ENCODE measurements at places on chromosomes 2 and 18. TPM values are rescaled to one million over a fixed set of nuclear protein-coding genes. Genes with fewer than 3 reads are reported as not detected.

The KRTCAP3 gene
- not detected for total RNA-seq

The MEP1B gene
- total RNA-seq: 0.23 TPM

DNA sequence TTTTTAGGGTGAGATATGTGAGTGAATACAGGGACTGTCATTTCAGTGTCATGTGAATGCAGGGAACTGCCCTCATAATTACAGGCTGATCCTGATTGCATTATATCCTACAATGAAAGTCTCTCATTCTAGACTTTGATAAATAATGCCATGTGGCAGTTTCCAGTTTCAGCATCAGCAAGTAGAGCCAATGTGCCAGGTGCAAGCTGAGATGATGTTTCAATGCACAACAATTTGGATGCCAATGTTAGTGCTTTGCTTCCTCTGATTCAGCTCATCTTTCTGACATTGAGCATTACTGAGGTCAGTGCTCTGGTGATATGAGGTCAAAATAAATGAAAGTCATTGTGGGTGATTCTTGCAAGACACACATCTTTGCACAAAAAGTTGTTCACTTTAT is 63.7 kb upstream of the TFPI start:
- DNase-seq: no peak

The COL6A3 gene
- total RNA-seq: 205 TPM

GRCh38 chr2:128345436-128346165 is 26.9 kb upstream of the HS6ST1 start:
- DNase-seq: peak; percentile 90

DNA sequence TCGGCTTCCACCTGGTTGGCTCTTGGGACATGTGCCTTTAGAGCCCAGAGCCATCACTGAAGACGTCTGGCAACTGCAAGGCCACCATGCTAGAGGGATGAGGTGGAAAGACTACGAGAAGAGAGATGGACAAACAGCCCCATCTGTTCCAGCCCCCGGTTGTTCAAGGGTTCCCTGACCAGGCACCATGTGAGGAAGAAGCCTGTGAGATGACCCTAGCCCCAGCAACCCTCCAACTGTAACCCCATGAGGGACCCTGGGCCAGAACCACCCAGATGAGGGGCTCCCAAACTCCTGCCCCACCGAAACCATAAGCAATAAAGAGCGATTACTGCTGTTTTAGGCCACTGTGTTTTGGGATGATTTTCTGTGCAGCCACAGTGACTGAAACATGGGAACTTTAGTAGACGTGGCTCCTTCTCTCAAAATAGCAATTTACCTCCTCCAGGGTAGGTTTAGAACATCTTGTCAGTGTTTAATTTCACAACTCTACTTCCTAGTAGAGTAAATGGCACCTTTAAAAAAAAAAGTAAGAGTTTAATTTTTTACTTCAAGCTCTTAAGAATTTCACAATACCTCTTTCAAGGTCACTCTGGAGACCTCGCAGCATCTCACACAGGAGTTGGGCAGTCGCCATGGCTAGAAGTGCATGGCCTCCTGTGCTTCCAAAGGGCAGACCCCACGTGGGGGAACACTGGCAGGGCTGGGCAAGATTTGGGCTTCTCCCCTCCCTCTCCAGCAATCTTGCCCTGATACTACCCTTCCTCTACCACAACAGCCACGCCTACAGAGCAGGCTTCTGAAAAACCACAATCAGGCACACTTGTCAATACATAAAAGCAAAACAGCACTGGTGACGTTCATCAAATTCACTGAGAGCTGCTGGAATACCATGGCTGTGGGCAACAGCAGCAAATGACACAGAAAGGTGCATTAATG is 48.8 kb downstream of the TMEM163 start:
- no peak for DNase-seq

The RAB6C gene
- total RNA-seq: 0.26 TPM

GRCh38 chr2:217289177-217289906 is 429.5 kb upstream of the TNP1 start:
- DNase-seq: peak; percentile 86

The ATP8B1 gene
- total RNA-seq: 18.9 TPM

The TWIST2 gene
- 37.4 TPM for total RNA-seq

DNA sequence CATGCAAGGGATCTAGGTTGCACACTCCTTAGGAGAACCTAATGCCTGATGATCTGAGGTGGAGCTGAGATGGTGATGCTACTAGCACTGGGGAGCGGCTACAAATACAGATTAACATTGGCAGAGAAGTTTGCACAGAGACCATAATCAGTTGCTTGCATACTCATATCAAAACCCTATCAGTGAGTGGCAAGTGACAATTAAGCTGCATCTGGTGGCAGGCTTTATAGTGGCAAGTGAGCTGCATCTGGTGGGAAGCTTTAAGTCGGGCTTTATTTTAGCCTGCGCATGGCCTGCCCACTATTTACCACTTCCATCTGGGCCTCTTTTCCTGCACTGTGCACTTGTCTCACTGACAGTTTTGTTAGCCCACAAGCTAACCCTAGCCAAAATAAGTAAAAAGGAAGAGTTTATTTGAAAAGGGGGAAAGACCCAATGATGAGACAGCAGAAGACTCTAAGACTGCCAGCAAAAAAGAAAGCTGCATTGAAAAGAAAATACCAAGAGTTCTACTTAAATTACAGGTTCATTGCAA is 140.9 kb upstream of the B3GNT2 start:
- DNase-seq: no peak

GRCh38 chr2:241810307-241811200 is 1.6 kb downstream of the NEU4 start:
- no peak for DNase-seq

The IGFBP2 gene
- total RNA-seq: 195 TPM

The ZBTB7C gene
- total RNA-seq: 7.3 TPM

- DNase-seq: peak; percentile 91
Measured at GRCh38 chr2:9251154-9252001, 44.8 kb downstream of the ASAP2 start.

The IL36A gene
- total RNA-seq: not detected

The C2orf80 gene
- total RNA-seq: not detected

The GPR45 gene
- not detected for total RNA-seq

GRCh38 chr2:75646090-75646582 is 447 bp upstream of the MRPL19 start:
- no peak for DNase-seq

DNA sequence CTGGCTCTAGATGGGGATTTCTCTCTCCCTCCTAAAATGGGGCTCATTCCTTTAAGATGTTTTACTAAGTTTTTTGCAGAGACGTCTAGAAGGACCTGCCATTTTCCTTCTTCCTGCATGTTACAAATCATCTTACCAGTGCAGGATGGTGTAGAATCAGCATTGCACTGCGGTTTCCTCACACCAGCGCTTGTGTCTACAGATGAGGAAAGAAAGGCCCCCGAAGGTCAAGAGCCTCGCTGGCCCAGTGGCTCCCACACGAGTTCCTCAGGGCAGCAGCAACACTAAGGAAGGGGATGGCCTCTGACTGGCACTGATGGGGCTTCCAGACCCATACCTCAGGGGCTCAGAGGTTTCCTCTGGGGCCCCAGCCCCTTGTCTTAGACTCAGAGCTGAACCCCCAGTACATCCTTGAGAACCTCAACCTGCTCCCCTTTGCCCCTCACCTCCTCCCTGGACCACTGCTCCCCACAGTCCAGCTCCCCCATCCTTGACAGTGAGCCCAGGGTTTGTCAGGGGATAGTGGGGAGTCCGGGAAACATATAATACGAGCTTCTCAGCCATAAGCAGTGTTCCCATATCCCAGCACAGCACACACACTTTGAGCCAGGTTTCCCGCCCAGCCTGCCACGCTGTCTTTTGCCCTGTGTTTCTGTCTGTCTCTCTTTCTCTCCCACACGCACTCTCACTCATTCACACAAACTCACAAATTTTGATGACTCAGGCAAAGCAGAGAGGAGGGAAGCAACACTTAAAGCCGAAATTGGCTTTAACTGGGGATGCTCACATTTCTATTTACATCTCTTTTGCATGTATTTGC is 29.4 kb downstream of the ZFP36L2 start:
- DNase-seq: no peak

The EEF1B2 gene
- 219 TPM for total RNA-seq

- DNase-seq: no peak
Measured at GRCh38 chr2:116145031-116145430, 1669.5 kb upstream of the DDX18 start.

The CRYGA gene
- total RNA-seq: not detected

DNA sequence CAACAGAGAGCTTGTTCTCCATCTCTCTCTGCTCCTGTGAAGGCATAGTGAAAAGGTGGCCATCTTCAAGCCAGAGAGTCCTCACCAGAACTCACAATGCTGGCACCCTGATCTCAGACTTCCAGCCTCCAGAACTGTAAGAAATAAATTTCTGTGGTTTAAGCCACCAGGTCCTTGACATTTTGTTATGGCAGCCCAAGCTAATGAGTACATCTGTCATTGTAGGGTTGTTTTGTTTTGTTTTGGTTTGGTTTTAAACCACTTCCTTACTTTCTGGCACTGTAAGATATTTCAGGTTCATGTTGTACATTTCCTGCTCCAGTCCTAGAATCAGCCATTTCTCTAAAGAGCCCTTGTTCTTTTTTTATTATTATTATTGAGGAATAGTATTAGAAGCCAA is 171.2 kb downstream of the CPS1 start:
- no peak for DNase-seq

DNA sequence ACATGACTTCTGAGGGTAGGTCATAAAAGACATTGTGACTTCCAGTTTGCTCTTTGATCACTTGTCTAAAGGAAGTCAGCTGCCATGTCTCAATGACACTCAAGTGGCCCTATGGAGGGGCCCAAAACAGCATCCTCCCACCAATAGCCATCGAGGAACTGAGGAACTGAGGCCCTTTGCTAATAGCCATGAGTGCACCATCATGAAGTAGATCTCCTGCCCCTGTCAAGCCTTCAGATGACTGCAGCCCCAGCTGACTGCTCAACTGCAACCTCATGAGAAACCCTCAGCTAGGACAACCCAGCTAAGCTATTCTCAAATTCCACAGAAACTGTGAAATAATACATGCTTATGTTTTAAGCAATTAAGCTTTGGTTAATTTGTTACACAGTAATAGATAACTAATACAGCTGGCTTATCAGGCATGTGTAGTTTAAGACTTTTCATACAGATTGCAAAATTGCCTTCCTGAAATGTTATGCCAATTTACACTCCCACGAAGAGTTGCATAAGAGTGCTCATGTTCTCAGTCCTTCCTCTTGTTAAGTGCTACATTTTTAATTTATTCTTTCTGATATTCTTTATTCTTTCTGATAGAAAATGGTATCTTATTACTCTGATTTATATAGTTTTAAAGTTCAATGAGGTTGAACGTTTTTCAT is 105.6 kb upstream of the NDUFV2 start:
- no peak for DNase-seq

GRCh38 chr18:56235071-56235470 is 403.3 kb downstream of the TXNL1 start:
- DNase-seq: no peak

DNA sequence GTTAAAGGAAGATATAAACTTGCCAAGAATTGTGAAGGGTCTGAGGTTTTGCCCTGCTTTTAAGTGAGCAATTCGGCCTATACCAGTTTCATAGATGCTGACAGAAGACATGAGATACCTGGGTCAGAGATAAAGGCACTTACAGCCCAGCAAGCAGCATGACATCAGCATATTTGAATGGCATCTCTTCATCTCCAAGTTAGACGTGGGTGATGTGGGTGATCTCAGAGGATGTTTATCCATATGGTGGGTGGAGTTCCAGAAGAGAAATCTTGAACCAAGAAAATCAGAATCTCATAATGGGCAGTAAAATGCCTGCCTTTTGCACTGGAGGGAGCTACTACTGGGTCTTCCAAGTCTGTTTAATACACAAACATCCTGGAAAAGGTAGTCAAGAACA is 44.7 kb downstream of the GYPC start:
- no peak for DNase-seq

The SERPINB7 gene
- total RNA-seq: not detected

The HOXD13 gene
- not detected for total RNA-seq

DNA sequence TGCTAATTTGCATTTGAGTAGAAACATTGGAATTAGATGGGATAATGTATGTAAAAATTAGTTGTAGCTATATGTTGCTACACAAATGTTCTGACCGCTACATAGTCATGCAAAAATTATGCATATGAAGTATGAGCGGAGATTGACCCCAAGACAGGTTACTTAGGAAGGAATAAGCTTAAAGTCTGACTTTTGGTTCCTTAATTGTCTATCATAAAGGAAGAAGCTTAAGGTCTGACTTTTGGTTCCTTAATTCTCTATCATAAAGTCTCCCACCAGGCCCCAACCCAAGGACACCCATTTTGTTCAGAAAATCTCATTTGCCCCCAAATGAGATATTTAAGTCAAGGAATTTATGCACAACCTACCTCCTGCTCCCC is 106.5 kb downstream of the EVA1A start:
- DNase-seq: no peak

The UGT1A9 gene
- total RNA-seq: not detected

DNA sequence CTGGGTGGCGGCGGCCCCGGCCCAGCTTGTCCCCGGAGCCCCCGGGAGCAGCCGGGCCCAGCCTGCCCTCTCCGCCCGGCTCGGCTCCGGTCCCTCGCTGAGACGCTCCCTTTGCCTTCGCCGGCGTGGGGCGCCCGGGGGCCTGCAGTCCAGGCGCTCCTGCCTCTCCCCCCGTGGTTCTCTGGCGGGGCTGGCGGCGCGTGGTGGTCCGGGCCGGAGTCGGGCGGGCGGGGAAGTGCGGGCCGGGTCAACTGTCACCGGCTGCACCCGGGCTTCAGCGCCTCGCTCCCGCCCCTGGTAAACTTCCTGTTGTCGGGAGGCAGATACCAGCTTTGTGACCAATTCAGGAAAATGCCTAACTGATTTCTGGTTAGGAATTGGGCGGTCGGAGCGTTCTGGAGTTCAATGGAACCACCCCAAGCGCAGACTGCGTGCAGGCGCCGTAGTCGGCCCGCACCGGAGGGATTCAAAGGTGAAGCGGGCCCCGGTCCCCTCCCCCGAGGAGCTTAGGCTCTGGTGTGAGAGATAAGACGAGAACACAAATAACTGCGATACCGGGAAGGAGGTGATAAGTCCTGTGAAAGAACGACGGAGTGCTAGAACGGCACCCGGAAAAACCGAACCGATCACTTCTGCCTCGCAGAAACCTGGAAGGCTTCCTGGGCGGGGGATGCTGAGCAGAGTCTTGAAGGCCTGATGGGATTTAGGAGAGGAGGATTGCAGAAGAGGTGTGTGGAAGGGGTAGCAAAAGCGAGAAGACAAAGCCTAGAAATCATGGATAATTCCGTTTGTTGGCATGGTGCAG is 891 bp downstream of the CAB39 start:
- no peak for DNase-seq

The SLC8A1 gene
- 105 TPM for total RNA-seq

- no peak for DNase-seq
Measured at GRCh38 chr2:231665245-231666170, 42.8 kb upstream of the PTMA start.

The HSBP1L1 gene
- total RNA-seq: 7.2 TPM

The FECH gene
- 30.7 TPM for total RNA-seq

DNA sequence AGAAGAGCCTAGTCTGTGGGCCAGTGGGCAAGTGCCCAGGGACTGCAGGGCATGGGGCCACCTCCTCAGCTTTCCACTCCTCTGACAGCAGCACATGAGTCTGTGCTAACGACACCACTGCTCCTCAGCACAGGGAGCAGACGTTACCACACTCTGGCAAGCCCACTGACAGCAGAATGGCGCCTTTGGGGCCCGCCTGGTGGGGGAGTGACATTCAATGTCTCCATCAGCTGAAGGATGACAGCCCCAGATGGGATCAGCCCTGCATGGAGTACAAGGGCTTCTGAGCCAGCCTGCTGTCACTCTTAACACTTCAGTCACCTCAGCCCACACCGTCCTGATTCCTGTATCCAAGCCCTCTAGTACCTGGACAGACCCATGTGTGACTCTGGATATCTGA is 149.4 kb upstream of the SMAD2 start:
- no peak for DNase-seq

The ASAP2 gene
- total RNA-seq: 20.8 TPM

- no peak for DNase-seq
Measured at GRCh38 chr18:67425672-67426071, 90.8 kb downstream of the DSEL start.

The STK39 gene
- 32.5 TPM for total RNA-seq
